ENCODE measurements at places on chromosomes 16 and 17.

DNA sequence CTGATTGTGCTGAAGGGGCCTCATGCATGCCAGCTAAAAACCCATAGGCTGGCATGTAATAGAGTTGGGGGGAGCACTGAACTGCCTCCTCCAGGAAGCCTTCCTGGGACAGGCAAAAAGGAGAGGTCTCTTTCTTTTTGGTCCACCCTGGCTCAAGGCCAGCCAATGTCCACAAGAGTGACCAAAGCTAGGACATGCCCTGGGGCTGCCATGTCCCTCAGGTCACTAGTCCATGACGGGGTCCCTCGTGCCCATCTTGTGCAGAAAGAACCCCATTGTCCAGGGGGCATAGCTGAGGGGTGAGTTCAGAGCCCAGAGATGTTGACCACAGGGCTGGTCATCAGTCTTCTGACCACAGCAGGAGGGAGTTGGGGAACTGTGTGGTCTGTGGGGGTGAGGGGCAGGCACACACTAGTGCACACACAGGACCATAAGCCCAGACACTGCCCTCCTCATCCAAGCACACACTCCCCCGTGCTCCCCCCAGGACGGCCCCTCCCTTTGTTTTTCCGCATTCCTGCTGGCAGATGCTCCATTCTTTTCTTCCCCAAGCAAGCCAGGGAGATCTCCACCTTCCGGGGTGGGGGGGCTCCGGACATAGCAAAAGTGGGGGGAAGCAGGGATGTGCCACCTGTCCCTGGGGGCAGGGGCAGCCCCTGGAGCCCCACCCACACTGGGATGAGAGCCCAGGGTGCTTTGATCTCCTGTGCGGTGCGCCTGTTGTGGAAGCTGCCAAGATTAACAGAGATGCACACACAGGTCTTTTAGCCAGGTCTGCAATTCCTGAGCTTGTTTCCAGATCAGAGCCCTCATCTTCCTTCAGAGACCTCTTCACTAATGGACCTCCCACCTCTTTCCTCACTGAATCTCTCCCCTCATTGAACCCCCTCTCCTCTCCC, 25.2 kb upstream of the PHB1 start:
- no peak for DNase-seq

DNA sequence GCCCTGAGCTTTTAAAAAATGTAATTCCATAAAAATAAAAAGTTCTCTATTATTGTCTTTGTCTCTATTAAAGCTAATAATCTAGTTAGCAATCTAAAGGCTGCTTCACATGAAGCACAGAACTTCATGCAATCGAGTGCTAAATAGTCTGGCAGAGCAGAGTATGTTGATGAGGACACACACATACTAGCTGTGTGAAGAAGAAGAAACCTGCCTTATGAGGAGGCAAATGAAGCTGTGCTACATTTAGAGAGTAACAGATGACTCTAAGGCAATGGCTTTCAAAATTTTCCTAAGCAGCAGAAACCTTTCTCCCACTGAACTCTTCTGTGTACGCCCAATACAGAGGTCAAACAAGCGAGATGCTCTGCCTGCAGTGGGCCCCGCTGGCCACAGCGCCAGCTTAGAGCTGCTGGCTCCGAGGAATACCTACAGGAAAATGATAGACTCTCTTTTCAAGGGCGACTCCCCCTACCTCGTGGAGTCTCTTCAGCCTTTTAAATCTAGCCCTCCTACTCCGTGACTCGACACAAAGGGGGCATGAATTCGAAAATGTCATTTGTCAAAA, 39.2 kb downstream of the GNA13 start:
- DNase-seq: no peak

DNA sequence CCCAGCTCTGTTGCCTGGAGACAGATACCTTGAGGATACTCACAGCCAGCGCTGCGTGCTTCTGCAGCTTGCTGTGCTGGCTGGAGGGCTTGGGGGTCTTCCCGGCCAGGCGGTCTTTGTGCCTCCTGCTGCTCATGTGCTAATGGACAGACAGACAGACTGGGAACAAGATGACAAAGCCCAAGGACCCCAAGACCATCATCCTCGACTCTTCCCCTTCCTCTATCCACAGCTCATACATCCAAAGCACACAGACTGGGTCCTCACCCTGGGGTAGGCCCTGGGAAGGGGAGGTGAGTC, 7.7 kb downstream of the NKIRAS2 start:
- DNase-seq: no peak

GRCh38 chr16:3536271-3536731, 35.5 kb downstream of the CLUAP1 start:
- DNase-seq: no peak

DNA sequence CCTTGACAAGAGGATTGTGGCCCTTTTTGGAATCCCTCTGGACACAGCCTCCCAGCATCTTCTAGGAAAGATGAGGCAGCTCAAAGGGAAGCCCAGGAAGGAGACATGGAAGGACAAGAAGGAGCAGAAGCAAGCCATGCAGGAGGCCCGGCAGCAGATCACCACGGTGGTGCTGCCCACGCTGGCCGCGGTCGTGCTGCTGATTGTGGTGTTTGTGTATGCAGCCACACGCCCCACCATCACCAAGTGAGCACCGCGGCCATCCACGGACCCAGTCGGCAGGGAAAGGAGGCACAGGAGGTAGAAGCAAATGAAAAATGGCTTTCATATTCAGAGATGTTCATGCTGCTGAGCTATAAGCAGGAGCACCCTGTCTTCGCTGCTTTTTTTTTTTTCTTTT, 10.9 kb upstream of the MEIOC start:
- DNase-seq: no peak

DNA sequence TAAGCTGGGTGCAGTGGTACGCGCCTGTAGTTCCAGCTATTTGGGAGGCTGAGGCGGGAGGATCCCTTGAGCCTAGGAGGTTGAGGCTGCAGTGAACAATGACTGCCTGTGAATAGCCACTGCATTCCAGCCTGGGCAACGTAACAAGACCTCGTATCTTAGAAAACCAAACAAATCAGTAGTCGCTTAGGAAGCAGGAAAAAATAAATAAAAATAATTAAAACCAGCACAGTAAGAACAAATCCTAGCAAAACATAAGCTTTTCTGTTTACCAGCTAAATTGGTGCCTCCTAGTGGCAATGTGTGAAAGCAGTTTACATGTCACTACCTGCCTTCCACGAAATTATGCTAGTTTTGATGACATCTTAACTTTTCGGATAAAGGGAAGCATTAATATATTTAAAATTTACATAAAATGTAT, 1.3 kb downstream of the ARMC5 start:
- DNase-seq: no peak

DNA sequence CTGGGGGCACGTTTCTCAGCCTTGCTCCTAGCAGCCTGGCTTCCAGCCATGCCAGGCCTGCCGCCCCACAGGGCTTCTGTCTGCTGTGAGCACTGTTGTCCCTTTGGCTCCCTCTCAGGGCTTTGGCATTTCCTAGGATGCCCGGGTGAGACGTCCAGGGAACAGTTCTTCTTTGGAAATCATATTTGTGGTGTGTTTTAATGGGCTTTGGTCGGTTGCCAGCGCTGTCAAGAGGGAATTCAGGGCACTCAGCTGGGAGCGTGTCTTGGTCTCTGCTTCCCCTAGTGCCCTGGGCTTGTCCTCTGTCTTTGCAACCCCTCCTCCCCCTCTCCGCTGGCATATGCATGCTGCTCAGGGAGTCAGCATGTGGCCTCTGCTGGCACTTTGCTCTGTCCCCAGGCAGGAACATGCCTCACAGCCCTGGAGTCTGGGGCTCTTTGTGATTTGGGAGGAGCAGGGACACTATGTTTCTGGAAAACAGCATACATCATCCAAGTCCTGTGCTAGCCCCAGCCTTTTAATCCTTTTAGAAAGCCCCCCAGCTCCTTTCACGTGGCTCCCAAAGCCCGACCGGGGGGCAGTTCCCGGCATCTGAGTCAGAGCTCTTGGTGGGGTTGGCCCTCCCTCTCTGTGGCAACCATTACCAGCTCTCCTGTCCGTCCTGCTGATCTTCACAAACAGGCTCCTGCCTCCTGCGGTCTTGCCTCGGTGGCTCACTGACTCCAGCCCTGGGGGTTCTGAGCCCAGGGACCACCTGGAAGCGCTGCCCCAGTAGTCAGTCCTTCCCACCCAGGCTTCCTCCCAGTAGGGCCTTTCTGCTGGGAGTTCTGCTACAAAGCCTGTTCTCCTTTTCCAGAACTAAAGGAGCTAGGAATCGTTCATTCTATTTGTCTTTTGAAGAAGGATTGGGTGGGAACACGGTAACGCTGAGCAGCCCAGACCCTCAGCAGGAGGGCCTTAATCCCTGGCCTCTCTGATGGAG, 26.7 kb downstream of the SAP30BP start:
- no peak for DNase-seq

- no peak for DNase-seq
Observed at GRCh38 chr16:50360779-50361178, 8.0 kb downstream of the BRD7 start.

GRCh38 chr17:73157521-73157890, 7.3 kb upstream of the SSTR2 start:
- no peak for DNase-seq

DNA sequence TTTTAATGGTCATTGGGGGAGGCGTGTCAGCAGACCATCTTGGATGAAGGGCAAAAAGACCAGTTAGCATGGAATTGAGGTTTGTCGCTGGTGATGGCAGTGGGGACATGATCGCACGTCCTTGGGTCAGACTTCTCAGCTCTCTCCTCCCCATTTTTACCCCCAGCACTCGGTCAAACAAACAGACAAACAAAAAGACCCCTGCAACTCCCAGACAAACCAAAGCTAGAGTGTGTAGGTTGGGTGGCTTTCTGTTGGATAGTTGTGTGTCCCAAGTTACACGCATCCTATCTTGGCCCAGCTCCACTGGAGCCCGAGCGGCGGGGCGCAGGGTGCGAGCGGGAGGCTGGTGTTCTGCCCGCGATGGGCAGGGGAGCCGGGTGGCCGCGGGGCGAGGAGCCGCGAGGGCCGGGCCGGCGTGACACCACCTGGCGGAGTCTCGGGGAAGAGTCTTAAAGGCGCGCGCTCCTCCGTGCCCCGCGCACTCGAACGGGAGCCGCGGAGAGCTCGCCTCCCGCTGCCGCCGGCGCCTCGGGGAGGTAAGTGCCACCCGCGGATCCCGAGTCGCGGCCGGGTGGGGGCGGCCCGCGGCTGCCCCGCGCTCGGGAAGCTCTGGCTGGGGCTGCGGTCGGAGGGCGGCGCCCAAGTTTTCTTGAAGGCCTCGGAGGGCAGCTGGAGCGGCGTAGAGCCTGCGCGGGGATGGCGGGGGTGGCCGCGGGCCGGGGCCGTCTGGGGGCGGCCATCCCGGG, 18.5 kb upstream of the NTN1 start:
- no peak for DNase-seq

- DNase-seq: no peak
Observed at GRCh38 chr16:84965428-84966415, 45.6 kb downstream of the ZDHHC7 start.

DNA sequence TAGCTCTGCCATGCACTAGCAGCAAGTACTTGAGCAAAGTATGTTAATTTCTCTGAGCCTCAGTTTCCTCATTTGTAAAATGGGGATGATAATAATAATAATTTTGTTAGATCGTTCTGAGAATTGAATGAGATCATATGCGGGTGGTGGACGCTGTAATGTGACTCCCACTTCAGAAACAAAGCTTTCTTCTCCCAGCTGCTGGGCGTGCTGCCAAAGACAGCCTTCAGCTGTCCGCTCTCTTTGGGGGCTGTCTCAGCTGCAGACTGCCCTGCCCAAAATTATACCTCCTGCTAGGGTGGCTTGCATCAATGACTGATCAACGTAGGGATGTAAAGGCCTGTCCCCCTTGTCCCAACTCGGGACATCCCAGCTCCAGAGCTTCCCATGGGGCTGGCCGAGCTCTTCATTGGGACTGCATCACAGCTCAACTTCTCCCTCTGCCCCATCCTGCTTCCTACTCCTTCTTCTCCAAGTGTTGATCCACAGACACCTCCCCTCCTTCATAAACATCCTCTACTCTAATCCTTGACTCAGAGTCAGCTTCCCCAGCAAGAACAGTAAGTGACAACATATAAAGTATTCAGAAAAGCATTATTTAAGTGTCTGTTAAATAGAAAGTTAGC, 30.7 kb upstream of the CDH5 start:
- DNase-seq: no peak

DNA sequence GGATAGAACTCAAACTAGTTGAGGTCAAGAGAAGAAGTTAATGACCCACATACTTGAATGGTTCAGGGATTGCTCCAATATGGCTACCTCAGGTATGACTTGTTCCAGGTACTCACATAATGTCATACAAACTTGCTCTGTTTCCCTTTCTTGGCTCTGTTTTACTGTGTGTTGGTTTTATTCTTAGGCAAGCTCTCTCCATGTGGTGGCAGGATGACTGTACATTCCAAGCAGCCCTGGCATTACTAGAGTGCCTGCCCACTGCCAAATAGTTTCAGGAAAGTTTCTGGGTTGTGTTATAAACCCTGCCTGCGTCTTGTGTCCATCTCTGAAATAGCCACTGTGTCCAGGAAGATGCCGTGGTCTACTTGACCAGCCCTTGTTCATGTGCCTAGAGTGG, 476.8 kb downstream of the SHISA9 start:
- DNase-seq: no peak

- no peak for DNase-seq
Observed at GRCh38 chr16:24123275-24123674, 132.9 kb upstream of the CACNG3 start.
